ENCODE measurements at places on chromosomes 13 and 19.

DNA sequence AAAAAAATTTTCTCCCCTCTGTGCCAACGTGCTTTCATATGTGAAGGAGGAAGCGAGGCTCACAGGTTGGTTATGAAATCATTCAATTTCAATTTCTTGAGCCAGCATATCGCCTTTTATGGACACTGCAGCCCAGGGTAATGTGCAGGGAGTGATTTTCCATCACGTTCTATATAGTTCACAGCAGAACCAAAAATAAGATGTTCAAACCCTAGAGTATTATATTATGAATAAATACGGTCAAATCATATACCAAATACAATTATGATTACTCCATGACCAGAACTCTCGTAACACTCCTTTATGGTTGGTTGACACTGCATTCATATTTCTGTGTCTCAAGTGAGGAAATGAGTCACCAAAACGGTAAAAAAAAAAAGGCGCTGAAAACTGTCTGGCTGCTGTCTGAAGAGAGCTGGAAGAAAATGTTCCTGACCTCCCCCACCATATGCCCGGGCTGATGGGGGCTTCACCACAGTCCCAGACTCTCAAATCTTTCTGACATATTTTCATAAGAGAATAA is 75.8 kb upstream of the UBAC2 start:
- peak; percentile 9 for DNase-seq

GRCh38 chr19:670609-671075 is 5.5 kb upstream of the FSTL3 start:
- DNase-seq: no peak

- DNase-seq: no peak
Observed at GRCh38 chr13:80903911-80904310, 563.0 kb upstream of the SPRY2 start.

DNA sequence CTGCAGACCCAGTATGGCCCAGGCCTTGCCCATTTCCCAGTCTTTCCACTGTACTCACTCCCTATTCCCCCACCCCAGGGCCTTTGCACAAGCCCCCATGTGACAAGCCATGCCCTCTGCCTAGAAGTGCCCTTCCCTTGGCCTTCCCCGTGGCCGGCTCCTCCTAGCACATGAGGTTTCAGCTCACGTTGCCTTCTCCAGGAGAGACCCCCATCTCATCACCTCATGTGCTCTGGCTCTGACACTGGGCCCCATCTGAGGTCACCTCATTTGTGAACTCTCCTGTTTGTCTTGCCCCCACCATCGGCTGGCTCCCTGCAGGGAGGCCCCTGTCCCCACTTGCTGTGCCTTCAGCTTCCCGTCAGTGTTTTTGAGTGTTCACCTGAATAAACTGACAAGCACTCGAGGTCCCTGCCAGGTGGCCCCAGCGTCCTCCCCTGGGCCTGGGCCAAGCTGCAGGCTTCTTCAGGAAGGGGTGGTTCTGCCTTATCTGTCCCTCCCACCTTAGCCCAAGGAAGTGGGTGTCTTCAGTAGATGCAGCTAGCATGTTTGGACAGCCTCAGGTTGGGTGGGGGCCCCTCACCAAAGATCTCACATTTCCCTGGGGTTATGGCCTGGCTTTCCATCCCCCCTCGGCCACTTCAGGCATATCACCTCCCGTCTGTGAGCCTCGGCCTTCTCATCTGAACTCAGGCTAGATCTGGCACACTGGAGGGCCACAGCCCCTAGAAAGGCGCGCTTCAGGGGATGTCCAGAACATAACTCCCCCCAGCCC is 3.8 kb upstream of the SLC25A42 start:
- no peak for DNase-seq

DNA sequence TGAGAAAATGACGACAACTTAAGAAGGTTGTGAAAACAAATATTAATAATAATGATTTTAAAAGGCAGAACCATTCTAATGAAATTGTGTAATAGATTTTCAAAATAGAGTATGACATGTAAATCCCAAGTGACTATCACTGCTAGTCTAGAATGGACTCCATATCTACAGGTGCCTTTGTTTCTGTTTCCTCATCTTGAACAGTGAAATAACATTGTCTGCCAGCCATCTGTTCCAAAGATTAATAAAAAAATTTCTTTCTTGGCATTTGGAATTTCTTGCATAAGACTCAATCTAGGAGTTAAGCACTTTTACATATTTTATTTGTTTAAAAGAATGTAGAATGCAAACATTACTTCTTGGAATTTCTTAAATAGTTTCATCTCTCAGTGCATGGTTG is 520.1 kb upstream of the ARGLU1 start:
- no peak for DNase-seq

DNA sequence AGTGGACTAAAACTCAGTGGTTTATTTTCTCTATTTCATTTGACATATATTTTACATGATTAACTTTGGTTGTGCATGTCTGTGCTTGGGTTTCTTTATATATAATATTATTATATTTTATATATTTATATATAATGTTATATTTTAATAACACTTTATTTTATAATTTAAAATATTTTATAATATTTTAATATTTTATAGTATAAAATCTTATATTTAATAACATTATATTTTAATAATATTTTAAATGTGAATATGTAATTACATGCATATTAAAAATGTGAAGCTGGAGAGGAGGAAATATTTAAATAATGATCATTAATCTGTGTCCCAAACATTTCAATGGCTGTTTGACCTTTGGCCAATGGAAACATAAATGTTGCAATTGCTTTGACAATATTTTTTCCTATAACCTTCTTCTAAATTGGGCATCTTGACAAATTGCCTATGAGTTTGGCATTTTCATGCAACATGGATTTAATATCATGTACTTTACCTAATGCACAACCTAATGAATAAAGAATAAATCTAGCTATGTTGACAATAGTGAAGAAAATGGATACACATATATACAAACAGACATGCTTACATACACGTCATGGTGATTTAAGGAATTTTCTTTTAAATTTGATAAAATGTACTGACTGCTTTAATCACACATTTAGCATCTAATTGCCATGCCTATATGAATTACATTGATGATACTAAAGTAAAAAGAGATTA is 607.1 kb downstream of the SLITRK6 start:
- no peak for DNase-seq

DNA sequence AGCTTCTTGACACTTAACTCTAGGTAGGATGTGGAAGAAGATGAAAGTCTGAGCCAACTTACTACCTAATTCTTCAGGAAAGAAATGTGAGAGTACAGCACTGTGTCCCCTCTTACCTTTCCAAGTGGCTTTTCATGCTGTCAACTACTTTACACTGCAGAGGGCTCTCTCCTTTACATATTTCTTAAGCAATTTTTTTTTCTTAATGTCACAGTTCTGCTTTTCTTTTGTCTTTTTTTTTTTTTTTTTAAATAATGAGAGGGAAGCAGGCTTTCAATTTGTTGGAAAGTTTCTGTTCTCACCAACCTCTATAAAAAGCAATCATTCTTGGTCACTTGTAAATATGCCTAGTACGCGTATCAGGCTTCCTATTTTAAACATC is 212.7 kb upstream of the MIR17HG start:
- no peak for DNase-seq

GRCh38 chr13:44063881-44064280 is 184.2 kb downstream of the LACC1 start:
- DNase-seq: no peak

- DNase-seq: no peak
Observed at GRCh38 chr19:14116525-14116917, 1.0 kb downstream of the PRKACA start.
